ENCODE measurements at places on chromosomes 5 and 9. TPM values are rescaled to one million over a fixed set of nuclear protein-coding genes. Genes with fewer than 3 reads are reported as not detected.

Gene SHOC1
- 0.46 TPM for polyA plus RNA-seq

DNA sequence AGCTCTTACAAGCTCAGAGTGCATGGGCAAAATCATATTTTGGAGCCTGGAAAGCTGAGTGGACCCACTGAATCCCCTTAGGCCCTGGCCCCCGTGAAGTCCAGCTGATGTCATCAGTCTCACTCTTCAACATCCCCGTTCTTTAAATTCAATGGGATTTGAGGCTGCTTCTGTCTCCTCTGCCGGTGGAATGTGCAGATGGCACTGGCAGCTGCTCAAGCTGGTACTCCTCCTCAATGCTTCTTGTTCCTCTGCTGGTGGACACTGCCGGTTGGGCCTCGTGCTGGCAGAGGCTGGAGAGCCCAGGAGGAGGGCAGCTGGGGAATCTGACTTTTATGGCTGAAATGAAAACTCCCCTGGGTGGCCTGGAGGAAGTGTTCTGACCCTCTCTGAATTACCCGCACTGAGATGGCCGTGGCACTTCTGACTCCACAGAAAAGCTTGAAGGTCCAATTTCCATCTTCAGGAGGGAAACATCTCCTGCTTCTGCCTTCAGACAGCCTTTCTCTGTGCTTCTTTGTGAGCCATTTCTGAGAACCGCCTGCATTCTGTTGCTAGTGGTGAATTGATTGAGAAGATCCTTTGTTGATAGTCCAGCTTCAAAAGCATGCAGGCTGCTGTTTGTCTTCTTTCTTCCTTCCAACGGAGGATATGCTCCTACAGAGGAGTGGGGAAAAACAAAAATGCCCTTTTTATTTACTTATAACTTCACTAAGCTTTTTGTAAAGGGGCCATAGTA is 298.9 kb downstream of the TMEM38B start:
- no peak for DNase-seq

Gene LPAR1
- polyA plus RNA-seq: 68.9 TPM

DNA sequence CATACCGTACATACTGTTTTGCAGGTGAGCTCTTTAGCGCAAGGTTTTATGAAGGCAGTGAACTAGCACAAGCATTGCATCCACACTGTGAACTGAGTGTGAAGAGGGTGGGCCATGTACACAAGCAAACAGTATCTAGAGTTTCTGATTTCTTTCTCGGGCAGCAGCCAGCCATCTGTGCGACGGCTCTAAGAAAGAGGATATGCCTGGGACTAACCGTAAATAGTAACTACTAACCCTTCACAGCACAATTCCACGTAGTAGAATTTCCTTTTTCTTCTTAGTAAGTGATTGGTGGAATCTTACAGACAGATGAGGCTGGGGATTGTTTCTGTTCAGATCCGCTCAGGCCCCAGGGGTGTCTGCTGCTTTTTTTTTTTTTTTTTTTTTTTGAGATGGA is 89.0 kb downstream of the DRD1 start:
- no peak for DNase-seq

DNA sequence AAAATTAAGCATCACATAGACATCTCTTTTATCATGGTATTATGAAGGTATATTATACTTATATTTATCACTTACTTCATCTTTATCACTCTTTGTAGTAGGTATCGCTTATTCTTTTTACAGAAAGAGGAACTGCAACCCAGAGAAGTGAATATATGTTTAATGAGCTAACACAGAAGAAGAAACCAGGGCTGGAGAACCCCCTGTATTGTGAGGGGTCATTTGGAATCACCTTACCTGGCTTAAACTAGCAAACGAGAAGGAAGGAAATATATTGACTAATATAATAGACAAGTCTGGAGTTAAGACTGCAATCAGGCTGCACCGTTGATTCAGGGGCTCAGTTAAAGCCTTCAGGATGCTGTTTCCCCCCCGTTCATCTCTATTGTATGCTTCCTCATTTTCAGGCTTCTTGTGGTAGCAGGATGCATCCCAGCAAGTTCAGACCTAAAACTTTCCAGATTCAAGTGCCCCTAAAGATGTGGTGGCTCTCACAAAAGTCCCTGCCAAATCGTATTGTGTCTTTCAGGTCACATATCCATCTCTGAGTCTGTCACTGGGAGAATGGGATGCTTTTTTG is 146.4 kb downstream of the GCNT1 start:
- DNase-seq: no peak

Gene ARHGEF28
- 8.2 TPM for polyA plus RNA-seq

DNA sequence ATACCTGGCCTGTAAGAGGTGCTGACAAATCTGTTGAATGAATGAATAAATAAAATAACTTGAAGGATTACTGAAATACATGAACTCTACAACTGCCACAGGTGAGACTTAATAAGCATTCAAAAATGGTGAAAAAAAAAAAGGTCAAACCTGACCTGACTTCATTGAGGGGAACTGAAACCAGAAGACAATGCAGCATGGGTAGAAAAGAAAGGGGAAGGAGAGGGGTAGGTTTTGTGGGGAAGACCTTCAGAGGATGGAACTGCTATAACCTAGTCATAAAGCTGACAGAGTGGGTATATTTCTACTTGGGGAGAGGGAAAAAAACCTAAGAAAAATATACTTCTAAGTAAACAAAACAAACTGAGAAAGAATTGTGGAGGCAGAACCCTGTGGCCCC is 56.6 kb downstream of the RASEF start:
- DNase-seq: no peak

Gene MSX2
- 2.1 TPM for polyA plus RNA-seq

GRCh38 chr9:27478322-27478721 is 45.8 kb upstream of the IFNK start:
- no peak for DNase-seq

DNA sequence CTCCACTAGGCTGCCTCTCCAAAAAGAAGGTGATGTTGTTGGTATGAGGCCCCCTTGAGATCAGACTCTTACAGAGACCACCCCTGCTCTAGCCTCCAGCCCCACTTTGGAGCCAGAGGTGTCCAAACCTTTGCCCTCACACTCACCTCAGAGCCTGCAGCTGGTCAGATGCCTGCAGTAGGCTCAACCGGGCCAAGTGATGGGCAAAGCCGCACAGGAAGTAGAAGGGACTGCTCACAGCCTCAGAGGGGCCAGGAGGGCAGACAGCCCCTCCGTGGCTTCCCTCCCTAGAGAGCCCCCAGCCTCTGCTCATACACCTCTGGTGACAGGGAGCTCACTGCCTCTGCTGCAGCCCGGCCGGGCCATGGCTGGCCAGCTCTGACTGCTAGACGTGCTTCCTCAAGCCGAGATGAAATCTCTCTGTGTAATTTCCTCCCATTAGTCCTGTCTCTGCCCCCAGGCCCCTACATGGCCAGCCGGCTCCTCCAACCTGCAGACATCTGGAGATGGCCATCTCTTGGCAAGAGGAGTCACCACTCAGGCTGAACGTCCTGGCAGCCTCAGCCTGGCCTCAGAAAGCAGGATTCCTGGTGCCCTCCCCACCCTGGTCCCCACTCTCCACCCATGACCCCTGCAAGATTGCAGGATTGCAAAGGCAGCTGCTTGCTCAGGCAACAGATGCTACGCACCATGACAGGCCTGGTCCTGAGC is 7.3 kb upstream of the TCF7 start:
- no peak for DNase-seq

Gene ADGRD2
- 0.16 TPM for polyA plus RNA-seq

DNA sequence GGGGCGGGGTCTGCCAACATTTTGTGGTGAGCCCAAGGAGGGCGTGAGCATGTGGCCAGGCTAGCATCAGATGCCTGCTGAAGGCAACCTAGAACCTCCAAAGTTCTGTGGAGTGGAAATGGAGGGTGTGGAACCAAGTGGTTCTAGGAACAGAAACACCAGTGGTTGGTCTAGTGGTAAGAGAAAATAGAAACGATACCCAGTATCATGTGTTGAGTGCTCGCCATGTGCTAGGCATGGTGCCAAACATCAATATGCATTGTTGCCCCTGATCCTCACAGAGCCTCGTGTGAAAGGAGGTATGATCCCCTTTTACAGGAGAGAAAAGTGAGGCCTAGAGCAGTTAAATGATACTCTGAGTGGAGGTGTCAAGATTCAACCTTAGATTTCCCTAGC is 31.5 kb upstream of the MVB12B start:
- no peak for DNase-seq

Gene SLC6A3
- 1.5 TPM for polyA plus RNA-seq

GRCh38 chr5:152470167-152470566 is 65.1 kb upstream of the NMUR2 start:
- no peak for DNase-seq

DNA sequence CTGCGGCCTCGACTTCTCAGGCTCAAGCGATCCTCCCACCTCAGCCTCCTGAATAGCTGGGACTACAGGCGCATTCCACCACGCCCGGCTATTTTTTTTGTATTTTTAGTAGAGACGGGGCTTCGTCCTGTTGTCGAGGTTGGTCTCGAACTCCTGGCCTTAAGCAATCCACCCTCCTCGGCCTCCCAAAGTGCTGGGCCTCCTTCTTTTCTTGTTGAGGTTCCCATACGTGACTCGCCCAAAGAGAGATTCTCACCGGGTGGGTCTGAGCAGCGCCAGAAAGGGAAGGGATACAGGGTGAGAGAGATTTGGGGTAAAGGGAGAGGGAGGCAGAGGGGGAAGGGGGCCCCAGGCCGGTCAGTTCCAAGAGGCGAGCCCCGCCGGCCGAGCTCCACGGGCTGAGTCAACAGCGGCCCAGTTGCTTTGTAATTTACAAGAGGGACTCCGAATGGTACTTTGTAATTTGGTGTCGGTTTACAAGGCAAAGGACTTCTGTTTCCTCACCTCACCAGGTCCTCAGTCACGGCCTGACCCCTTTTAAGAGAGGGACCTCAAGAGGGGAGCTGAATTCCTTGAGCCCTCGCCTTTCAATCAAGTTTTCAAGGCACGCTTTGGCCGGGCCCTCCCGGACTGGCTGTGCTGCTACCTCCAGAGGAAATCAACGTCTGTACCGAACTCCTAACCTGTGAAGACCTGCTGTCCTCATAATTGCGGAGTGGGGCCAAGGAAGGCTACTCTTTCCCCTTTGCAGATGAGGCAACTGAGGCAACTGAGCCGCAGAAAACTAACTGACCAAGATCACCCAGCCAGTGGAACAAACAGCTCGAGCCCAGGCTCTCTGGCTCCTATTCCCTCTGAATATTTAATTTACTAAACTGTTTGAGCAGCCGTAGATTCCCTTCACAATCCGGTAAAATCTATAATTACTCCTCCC is 3.3 kb upstream of the DMRT2 start:
- no peak for DNase-seq

DNA sequence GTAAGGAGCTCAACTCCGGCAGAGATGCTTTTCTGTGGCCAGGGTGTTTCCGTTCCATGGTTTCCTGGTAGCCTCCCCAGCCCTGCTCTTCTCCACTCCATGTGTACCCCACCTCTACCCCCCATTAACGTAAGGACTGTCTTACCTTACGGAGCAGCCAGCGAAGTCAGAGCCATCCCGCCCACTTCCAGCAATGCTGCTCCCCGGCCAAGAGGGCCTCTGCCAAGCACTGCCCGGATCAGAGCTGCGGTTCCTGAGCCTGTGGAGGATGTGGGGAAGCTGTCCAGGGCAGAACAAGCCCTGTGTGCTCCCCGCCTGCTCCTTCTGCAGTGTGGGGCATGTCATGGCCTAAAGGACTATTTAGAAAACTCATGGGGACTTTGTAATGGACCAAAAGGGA is 261.2 kb downstream of the GADD45G start:
- no peak for DNase-seq

Gene DDX41
- 81.3 TPM for polyA plus RNA-seq

GRCh38 chr5:160361624-160362228 is 8.7 kb downstream of the C1QTNF2 start:
- no peak for DNase-seq

DNA sequence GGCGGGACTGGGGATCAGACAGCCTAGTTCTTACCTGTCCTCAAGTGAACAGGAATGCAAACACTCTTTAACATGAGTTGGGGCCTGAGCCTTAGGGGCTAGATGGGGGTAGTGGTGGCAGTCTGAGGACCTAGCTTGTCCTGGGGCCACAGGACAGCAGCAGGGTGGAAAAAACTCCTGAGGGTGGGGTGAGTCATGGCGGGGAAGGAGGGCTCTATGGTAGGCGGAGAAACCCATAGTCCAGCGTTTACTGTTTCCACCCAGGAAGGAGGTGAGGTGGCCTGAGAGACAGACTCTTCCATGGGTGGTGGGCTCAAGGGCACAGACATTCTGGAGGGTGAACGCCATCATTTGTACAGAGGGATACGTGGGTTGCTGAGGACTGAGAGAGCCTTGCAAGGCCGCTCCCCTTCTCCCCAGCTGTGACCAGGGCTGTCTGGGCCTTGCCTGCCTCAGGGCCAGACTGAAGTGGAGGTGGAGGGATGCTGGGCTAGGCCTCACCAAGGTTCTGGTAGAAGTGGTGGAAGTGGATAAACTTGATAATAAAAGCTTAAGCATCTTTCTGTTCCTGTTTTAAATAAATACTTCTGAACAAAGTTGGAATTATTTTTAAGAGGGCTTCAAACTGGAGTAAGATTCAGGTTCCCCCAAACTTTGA is 1.1 kb upstream of the TSPAN17 start:
- no peak for DNase-seq

GRCh38 chr5:73170522-73170921 is 2.5 kb upstream of the TMEM174 start:
- DNase-seq: no peak

Gene DNAJC21
- 60.9 TPM for polyA plus RNA-seq

- no peak for DNase-seq
Observed at GRCh38 chr5:133063965-133064364, 12.2 kb downstream of the HSPA4 start.

Gene KIF20A
- 94.5 TPM for polyA plus RNA-seq

- DNase-seq: no peak
Observed at GRCh38 chr5:106940986-106941385, 729.8 kb downstream of the EFNA5 start.

- DNase-seq: no peak
Observed at GRCh38 chr5:96157077-96157780, 195.6 kb upstream of the ELL2 start.

Measured in right lung (tissue), 10 donors.